ENCODE measurements at places on chromosomes 5 and 9.

GRCh38 chr5:13503017-13503416 lies 441.5 kb downstream of the DNAH5 start:
- DNase-seq, result no peak

DNA sequence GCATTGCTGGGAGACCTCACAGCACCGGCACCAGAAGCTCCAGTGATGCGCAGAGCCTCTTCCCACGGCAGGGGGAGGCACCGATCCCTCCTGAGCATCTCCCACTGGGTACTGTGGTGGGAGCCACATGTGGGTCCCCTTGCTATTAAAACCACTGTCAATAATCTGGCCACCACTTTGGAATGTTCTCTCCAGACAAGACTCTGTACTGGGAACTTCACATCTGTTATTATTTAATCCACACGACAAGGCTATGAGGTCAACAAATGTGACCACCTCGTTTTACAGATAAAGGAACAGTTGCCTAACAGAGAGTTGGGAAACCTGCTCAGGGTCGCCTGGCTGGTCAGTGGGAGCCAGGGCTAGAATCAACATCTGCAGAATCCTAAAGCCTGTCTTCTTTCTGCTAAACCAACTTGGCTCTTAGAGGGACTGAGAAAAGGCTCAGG lies 72.7 kb downstream of the EPB41L4B start:
- DNase-seq, result no peak

DNA sequence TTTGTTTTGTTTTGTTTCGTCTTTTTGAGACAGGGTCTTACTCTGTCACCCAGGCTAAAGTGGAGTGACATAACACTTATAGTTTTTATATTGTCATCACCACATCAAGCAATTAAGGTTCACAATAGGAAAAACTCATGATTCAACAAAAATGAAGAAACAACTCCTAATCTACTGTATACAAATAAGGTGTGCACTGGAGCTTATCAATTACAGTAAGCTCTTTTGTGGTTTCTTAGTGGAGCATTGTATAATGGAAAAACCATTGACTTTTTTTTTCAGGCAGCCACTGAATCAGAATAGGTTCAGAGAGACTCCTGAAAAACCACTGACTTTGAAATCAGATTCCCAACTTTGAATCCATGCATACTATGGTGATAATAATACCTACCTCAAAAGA lies 10.8 kb upstream of the PLIN2 start:
- no peak for DNase-seq

DNA sequence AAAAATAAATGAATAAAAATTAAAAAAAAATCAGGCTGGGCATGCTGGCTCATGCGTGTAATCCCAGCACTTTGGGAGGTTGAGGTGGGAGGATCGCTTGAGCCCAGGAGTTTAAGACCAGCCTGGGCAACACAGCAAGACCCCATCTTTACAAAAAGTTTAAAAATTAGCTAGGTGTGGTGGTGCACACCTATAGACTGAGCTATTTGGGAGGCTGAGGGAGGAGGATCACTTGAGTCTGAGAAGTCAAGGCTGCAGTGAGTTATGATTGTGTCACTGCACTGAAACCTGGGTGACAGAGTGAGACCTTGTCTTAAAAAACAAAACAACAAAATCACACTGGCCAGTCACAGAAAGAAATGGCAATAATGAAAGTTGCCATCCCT lies 3.4 kb upstream of the CNTRL start:
- no peak for DNase-seq

- no peak for DNase-seq
Observed at GRCh38 chr5:20601678-20602100, 613.7 kb upstream of the CDH18 start.

DNA sequence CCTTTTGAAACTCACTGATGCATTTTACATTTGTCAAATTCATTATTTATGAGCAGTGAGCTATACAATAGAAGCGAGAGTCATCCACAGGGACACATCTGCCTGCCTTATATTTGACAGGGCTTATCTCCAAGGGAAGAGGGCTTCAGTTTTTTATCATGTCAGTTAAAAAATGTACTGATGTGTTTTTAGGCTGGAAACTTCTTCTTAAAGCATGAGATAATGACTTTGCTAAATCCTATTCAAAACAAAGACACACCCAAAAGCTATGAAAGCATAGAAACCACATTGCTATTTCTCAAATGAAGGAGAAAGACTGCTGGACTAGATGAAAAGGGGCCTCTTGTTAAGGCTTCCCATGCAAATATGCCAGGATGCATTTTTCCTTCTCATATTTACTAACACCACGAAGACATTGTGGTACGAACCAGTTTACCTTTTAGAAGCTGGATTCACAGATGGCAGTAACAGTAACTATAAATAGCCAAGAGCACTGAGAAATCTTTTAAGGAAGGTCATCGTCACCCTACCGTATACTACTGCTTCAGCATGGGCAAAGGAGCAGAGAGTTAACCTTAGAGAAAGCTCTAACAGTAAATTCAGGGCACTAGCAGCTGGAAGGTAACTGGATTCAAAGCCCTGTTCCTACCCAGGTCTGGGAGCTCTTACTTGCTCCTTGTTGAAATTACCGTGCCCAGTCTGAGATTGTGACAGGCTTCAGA lies 86.3 kb upstream of the IFNK start:
- DNase-seq, result no peak

- no peak for DNase-seq
Observed at GRCh38 chr5:142637871-142638270, 48.0 kb downstream of the FGF1 start.

GRCh38 chr9:121801579-121801978 lies 150.1 kb downstream of the DAB2IP start:
- no peak for DNase-seq

DNA sequence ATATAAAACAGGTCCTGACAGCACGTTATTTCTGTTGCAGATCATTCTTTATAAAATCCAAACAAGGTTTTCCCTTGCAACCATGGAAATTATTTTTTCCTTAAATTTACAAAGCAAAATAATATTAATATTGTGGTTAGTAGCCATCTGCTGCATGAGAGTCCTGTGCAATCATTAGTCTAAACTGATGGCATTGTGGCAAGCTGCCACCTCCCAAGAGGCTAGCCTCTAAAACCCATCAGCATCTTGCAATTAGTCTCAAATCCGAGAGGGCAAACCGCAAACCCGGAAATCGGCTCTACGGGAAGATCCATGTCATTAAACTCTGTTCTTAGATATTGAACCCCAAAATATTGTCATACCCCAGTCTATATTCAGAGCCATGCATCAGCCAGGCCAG lies 11.3 kb upstream of the CDH6 start:
- DNase-seq, result no peak

- DNase-seq, result no peak
Observed at GRCh38 chr9:31140316-31140715, 1244.1 kb upstream of the ACO1 start.

- DNase-seq, result no peak
Observed at GRCh38 chr9:108136656-108137055, 647.1 kb upstream of the KLF4 start.

DNA sequence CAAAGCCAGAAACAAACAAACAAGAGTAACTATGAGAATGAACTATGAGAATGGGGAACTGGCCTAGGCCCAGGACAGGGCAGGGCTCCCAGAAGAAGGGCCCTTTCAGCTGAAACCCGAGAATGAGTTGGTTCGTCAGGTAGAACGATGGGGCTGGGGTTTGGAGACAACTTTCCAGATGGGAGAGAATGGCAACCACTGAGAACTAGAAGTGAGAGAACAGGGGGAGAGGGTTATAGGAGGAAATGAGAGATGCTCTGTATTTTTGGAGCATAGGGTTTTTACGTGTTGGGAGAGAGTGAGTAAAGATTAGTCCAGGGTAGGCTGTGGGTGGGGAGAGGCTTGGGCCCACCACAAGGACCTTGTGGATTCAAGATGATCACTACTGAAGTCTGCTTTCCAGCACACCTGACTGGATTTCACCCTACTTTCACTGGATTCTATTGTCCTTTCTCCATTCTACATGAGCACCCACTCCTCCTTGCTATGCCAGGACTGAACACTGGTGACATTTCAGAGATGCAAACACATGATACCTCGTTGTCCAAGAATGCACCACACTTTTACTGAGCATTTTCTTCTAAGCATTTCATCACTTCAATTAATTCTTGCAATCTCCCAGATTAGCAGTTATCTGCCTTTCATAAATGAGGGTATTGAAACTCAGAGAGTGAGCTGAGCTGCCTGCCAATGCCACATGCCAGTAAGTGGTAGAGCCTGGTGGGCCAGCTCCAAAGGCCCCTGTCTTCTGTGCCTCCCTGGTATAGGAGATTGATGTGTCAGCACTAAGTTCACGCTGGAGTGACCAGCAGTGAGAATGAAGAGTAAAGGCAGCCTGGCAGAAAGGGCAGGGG lies 3.2 kb upstream of the TMEM268 start:
- no peak for DNase-seq

DNA sequence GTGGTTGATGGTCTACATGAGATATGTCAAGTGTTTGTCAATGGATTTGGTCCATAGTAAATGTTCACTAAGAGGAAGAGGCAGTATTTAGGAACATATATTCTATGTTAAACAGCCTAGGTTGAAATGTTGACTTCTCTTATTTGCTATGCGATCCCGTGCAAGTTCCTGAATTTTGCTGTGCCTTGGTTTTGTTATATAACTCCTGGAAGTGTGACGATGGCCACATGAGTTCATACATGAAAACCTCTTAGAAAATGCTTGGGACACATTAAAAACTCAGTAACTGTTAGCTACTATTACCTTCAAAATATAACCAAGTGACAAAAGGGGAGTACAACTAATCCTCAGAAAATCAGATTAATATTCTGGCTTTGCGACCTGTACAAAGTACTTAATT lies 21.9 kb upstream of the FBXW2 start:
- DNase-seq, result no peak

GRCh38 chr5:156330141-156330870 lies 3.3 kb downstream of the SGCD start:
- no peak for DNase-seq

GRCh38 chr5:153321478-153321877 lies 169.0 kb upstream of the GRIA1 start:
- no peak for DNase-seq

DNA sequence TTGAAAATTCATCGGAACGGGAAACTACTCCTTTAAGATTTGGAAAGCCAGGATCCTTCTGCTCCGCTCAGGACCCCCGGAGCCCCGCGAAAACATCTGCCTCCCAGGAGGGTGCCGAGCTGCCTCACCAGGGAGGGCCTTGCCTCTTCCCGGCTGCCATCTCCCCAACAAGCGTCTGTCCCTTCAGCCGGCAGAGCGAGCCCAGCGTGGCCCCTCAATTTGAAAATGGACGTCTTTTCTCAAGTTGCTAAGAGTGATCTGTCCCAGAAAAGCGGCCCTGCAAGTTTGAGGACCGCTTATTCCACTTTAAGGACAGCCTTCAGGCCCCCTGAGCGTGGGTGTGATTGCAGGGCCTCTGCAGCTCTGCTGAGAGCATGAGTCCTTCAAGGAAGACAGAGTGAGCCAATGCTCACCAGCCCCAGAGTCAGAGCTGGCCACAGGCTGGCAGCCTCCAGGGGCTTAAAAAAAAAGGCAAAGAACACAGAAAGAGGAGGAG lies 101.3 kb downstream of the PHF2 start:
- no peak for DNase-seq

GRCh38 chr5:54881286-54882005 lies 103.9 kb downstream of the ESM1 start:
- no peak for DNase-seq

- no peak for DNase-seq
Observed at GRCh38 chr9:92187390-92187789, 72.2 kb upstream of the SPTLC1 start.

DNA sequence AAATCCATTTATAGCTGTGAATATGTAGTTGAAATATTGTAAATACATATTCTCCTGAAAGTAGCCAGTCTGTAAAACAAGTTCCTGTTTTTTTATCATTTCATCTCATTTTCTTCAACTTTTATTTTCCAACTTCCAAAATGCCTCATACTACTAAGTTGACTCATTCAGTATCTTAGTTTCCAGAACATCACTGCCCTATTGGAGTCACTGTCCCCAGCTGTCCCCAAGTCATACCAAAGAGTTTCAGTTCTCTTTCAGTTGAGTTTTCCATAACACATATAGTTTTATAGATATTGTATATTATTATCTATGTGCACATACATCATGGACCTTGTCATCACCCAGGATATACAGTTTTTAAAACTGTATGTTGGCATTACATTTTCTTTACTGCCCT lies 261.7 kb downstream of the CDH12 start:
- DNase-seq, result no peak

DNA sequence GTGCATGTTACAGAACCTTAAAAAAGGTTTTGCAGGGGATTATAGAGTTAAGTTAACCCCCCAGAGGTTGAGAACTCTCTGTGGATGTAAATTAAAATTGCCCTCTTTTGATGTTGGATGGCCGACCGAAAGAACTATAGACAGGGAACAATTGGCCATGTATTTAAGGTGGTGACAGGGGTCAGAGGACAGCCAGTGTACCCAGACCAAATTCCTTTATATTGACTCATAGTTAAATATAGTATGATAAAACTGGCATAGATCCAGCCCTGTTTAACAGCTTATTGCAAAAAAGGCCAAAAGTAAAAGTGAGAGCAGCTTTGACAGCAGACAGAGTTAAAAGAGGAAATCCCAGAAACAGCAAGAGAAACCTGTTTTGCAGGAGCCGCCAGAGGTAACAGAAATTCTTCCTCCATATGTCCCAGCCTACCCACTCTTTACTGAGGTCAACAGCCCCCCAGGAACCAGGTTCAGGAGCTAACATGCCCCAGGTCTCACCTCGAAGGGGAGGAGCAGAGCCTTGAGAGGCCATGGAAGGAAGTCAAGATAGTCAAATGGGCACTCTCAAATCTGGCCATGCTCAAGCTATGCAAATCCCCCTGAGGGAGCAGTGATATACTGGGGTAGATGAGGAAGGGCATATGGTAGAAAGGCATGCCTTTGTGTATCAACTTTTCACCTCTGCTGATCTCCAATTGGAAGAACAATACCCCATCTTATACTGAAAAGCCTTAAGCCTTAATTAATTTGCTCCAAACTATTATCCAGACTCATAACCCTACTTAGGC lies 156.4 kb upstream of the COX7C start:
- DNase-seq, result no peak

- no peak for DNase-seq
Observed at GRCh38 chr5:176410486-176411180, 5.7 kb downstream of the CLTB start.

- no peak for DNase-seq
Observed at GRCh38 chr5:67880876-67881275, 334.7 kb upstream of the PIK3R1 start.

Data from activated T-cell treated with anti-CD3 and anti-CD28 coated beads for 4 hours (primary cell).